ENCODE measurements at places on chromosomes 2 and 18. TPM values are rescaled to one million over a fixed set of nuclear protein-coding genes. Genes with fewer than 3 reads are reported as not detected.

The LBX2 gene
- total RNA-seq, result 1.8 TPM

The DHRS9 gene
- total RNA-seq, result not detected

The FAHD2A gene
- 37.3 TPM for total RNA-seq

The TMEM163 gene
- 2.3 TPM for total RNA-seq

The CNOT9 gene
- 77.1 TPM for total RNA-seq

The ALPG gene
- total RNA-seq, result not detected

The FBXO48 gene
- total RNA-seq, result 5.4 TPM

The MAPK4 gene
- total RNA-seq, result not detected

The TMEM200C gene
- not detected for total RNA-seq
